ENCODE measurements at places on chromosomes 2 and 18.
A peak's percentile ranks its signal among the peaks of the same experiment; 100 is the strongest.

DNA sequence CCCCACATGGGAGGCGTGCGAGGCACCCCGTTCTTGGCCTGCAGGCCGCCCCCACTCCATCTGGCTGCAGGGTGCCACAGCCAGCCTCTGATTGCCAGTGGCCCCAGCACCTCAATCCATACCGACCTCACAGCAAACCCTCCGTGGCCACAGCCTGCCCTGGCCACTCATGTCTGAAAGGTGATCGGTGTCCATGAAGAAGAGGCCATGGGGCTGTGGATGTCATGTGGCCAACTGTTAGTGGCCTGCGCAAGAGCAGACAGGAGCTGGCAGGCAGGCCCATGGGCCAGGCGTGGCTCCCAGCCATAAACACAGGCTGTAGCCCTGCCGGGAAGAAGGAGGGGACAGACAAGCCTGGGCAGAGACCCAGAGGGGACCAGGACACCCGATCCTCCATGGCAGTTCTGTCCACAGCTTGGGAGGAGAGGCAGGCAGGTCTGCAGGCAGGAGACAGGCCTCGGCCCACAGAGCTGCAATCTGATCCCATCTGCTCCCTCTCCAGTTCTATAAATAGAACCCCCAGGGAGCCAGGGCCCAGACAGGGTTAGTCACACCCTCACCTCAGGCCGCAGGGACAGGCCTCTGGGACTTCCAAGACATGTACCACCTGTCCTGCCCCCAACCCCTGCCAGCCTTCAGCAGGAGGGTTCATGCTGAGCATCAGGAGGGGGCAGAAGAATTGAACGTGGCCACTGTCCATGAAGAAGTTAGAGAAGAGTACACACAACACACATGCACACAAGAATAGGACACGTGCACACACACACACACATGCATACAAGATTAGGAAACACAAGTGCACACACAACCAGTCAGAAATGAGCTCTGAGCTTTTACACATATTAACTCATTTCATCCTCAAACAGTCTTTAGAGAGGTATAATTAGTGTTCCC is 16.9 kb downstream of the STEAP3 start:
- DNase-seq = peak; percentile 63

GRCh38 chr2:10332402-10333246 is 29.9 kb downstream of the HPCAL1 start:
- DNase-seq = no peak

DNA sequence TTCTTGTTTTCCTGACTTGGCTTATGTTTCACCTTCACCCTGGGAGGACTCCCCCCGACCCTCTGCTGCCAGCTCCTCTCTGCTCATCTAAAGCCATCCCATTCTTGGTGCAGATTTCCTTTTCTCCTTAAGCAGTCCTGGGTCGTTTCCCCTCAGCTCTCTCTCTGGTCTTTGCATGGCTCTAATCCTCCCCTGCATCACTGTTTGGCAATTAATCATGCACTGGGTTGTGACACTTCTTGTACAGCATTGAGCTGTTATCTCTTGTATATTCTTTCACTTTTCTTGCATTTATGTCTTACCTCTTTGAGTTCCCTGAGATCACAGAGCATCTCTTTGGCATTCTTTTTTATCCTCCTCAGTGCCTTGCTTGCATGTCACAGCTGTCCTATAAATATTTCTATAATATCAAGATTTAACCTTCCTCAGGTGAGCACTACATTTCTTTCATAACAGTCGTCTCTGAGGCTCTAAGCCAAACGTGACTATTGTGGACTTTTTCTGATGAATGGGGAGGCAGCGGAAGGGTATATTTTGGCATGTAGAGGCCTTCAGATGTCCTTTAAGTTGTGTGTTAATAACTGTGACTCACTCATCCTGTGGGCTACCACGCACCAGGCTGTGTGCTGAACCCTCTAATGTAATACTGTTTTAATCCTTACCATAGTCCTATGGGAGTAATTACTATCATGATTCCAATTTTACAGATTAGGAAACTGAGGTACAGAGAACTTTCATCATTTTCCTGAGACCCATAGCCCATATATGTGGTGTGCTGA is 507.5 kb downstream of the SLC4A3 start:
- DNase-seq = no peak

GRCh38 chr2:104914509-104914908 is 60.6 kb downstream of the POU3F3 start:
- DNase-seq = no peak

DNA sequence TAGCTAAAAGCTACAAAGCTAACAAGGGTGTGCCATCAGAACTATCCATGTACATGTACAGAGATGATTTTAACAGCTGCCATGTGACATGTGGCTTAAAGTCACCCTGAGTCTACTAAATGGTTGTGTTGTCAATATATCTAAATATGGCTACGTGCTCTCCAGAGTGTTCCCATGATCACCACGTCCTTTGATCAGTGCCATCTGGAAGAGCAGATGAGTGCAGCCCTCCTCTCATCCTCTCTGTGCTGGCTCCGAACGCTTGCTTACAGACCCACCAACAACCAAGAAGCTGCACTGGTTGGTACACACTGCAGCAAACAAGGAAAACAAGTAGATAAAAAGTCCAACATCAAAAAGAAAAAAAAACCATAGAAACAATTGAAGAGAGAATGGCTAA is 88.6 kb upstream of the NARS1 start:
- no peak for DNase-seq

DNA sequence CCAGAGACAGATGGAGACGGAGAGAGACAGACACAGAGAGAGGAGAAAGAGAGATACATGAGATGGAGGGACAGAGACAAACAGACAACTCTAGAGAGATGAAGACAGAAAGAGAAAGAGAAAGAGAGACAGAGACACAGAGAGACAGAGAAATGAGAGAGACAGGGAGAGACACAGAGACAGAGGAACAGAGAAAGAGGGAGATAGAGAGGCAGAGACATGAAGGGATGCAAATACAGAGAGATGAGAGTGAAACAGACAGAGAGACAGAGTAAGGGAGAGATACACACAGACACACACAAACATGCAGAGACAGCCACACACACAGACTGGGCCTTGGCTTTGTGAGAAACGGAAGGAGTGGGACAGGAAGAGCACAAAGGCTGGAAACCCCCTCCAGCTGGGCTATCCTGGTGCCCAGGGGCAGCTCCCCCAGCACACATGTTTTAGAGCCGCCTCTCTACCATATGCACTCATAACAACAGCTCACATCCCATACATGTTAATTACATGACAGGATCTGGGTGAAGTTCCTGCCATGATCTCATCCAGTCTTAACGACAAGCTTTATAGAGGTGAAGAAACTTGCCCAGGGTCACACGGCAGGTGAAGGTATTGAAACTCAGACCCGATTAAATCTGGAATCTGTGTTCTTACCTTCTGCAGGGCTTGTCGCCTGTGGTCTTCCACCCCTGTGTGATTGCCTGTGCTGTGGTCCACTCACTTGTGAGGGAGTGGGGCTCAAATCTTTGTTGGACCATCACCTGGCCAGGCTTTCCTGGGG is 32.4 kb downstream of the IL18R1 start:
- no peak for DNase-seq

DNA sequence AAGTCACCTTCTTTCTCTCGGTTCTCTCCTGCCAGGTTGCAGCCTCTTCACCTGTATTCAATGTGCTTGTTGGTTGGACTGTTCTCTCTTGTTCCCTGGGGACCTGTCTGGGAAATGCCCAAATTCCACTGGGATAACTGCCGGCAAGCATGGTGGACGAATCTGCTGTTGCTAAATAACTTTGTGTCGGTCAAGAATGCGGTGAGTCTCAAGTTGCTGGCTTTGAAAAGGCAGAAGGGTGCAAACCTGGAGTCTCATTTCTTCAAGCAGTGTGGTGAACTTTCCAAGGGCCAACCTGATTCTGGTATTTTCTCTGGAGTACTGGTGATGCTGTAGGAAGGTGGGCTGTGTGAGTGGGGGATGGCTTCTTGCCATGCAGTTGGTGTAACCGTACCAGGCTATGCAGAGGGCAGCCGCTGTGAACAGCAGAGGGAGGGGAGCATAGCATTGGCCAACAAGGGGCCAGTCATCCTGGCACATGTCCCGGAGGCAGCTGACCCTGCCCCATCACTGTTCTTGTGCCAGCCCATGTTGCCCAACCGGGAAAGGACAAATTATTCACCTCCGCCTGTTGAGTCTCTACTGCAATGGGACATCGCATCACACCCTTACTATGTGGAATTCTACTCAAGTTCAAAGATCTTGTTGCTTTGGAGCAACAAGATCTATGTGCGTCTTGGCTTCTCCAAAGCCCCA is 88.1 kb upstream of the SEC11C start:
- DNase-seq = no peak

DNA sequence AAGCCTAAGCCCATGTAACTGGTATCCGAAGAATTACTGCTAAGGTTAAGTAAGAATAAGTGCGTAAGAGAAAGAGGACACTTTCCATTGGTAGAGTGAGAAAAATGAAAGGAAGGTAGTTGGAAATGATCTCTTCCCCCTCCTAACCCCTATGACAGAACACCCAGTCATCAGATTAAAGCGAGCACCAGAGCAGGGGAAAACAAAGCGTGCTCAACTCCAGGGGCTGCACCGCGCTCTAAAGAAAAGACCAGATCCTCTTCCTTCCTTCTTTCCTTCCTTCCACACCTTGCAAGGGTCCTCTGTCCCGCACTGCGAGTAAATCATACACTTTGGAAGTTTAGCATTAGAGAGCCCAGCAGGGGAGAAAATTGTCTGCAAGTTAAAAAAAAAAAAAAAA is 971 bp upstream of the CDH7 start:
- no peak for DNase-seq

- no peak for DNase-seq
Observed at GRCh38 chr18:52481116-52481515, 141.1 kb downstream of the DCC start.

DNA sequence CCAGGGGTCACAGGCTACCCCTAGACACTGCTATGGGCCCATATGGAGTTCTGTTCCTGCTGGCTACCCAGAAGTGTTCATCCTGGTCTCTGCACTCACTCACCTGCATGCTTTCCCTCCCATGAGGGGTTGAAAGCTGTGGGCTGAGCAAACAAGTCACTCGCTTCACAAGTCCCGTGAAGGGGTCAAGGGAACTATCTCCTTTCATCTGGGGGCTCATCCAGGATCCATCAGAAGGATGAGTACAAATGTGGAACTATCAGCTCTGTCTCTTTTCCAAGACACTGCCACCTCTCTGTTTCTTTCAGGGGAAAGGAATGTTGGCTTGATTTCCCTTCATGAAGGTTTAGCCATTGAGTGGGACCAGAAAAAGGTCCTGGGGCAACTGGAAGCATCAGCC is 21.7 kb downstream of the SULT1C4 start:
- DNase-seq = no peak

GRCh38 chr2:219116776-219117646 is 43.6 kb downstream of the NHEJ1 start:
- no peak for DNase-seq

GRCh38 chr18:21701621-21702020 is 3.0 kb downstream of the ABHD3 start:
- DNase-seq = no peak

- DNase-seq = no peak
Observed at GRCh38 chr18:37299471-37300304, 265.9 kb downstream of the CELF4 start.

DNA sequence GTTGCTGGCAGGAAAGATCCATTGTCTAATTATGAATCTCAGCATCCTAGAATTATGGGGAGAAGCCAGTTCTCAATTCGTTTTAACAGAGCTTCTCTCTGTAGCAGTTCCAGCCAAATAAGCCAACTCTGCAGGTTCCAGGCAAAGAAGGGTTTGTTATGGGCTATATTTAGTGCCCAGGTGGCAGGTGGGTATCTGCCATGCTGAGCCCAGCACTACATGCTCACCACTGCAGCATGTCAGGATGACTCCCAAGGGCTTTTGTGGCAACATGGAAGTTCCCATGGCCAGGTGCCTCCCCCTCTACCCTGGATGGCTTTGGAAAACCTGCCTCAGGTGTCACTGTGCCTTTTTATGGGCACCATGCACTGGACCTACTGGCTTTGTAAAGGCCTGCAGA is 137.7 kb upstream of the MSH6 start:
- peak; percentile 88 for DNase-seq

- DNase-seq = no peak
Observed at GRCh38 chr2:1681017-1681318, 63.3 kb downstream of the PXDN start.

DNA sequence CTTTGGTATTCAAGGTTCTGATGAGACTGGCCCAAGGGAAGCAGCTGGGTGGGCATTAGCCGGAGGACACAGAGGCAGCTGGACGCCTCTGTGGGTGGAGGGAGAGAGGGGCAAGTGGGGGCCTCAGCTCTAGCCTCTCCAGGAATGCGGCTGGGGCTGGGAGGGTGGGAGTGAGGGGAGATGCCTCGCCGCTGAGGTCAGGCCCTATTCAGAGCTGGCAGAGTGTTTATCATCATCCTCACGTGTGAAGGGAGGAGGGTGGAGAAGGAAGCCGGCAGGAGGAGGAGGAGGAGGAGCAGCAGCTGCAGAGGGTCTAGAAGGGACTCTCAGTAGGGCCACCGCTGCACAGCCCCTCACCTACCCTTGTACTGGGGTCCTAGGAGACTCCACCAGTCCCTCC is 43.1 kb downstream of the TNS1 start:
- DNase-seq = no peak

DNA sequence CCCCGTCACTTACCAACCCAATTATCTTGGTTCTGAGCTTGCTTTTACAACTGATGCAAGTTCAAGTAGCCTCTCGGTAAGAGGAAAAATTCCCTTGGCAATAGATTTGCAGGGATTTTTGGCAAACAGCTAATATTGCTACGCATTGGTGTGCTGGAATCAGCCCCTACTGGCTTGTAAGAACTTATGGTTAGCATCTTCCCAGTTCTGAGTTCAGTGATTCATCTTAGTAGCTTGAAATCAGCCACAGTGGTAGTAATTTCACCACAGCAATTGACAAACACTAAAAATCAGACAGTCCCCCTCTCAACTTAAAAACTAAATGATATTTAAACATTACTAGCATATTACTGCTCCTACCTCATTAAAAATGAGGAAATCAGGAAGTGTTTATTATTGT is 5.9 kb upstream of the RAX start:
- no peak for DNase-seq

DNA sequence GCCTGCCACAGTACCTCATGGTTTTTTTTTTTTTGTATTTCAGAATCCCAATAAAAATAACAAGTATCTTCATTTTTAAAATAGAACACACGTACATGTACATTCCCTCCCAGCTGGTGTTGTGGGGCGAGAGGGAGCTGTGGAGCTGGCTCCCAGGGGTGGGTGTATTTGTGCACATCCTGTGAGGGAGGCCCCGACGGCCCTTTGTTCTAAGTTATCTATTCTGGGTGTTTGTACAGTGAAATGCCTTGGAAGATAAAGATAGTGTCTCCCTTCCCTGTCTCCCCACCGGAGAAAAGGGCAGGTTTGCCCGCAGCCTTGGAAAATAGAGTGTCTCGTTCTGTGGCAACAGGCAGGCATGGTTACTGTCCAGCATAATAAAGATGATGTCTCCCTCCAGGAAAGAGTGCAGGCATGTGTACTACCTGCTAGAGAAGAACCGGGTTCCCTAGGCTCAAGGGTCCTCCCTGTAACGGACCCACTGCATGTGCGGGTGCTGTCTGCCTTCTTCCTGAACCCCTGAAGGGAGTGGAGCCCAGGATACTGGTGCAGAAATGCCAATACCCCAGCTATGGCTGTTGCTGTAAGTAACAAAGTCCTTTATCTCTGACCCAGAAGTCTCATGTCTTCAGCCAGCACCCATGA is 12.1 kb upstream of the ALLC start:
- no peak for DNase-seq
